ENCODE measurements at places on chromosomes 1 and 21. TPM values are rescaled to one million over a fixed set of nuclear protein-coding genes. Genes with fewer than 3 reads are reported as not detected.

DNA sequence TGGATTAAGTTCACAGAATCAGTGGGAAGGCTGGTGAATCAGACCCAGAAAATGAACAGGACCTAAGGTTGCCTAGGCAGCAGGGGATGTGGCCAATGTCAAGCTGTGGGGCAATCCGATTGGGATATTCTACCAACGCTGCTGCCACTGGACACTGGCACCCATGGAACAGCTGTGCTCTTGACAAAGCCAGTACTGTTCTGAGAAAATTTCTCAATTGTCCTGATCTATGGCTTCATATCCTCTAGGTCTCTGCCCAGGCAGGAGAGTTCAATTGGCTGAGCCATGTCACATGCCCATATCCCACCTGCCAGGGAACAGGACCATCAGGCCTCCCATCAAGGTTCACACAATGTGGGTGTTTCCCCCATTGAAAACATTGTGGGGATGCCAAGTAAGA is 6.2 kb downstream of the TACSTD2 start:
- peaks cover 10% of the 10 kb centered on the region for H3K4me1 ChIP-seq
- H3K4me3 ChIP-seq, result no peak overlapping the region
- no peak overlapping the region for H3K27ac ChIP-seq

The RNU1-2 gene
- total RNA-seq, result 6,622 TPM

DNA sequence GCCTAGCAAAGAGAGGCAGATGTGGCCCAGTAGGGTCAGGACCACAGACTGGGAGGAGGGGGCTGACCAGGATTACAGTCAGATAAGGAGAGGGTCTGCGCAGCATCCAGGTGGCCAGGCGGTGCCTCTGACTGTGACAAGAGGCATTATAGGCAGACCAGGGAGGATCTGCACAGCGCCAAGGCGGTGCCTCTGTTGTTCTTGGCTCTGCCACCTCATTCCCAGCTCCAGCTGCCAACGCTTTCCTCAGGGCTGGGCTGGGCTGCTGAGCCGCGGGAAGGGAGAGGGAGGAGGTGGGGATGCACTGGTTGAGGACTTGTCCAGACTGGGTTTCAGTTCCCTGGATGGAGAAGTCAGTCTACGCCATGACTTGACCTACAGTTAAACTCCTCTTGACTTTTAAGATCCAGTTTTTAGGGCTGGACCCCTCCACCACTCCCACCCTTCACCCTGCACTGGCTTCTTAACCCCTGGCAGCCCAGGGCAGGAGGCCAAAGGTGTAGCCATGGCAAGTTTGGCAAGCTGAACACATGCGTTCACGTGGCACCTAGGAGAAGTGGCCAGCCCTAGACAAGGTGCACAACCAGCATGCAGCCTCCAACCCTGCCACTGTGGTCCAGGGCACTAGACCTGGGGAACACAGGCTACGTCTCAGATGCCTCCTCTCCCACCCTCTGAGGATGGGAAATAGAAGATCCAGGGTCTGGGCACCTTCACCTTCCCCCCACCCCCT is 4.5 kb upstream of the CRABP2 start:
- H3K4me1 ChIP-seq, result peaks cover 23% of the 10 kb centered on the region
- H3K27ac ChIP-seq, result no peak overlapping the region
- peaks cover 11% of the 10 kb centered on the region for H3K27me3 ChIP-seq
- no peaks in the 10 kb centered on the region for H3K36me3 ChIP-seq
- no peak overlapping the region for H3K4me3 ChIP-seq
- DNase-seq, result no peak

GRCh38 chr1:201633297-201633696 is 94.4 kb downstream of the NAV1 start:
- H3K27ac ChIP-seq, result no peak overlapping the region
- no peak overlapping the region for H3K4me3 ChIP-seq
- peaks cover 14% of the 10 kb centered on the region for H3K4me1 ChIP-seq
- DNase-seq, result no peak
- H3K27me3 ChIP-seq, result no peaks in the 10 kb centered on the region
- H3K36me3 ChIP-seq, result no peaks in the 10 kb centered on the region

DNA sequence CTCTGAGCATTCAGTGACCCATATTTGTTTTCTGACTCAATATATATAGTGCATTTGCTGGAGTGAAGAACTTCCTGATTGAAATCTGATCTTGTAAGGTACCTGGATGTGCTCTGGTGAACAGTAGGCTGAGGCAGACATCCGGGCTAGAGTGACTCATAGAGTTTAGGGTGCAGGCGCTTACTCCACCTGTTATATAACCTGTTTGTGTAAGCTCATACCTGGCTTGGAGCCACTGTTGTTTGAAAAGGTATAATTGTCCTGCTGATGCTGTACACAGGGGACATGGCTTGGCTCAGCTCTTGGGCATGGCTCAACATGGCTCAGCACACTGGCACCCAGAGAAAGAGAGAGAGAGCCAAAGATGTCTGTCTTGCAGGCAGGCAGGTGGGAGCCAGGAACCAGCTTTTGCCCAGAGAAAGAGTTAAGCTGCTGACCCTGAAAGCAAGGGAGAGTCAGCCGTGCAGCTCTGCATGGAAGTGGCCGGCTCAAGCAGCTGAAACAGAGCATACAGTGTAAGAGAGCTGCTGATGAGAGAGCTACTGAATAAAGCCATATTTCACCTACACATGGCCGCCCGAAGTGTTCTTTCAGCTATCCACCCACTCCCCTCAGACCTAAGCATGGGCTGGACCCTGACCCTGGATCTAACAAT is 43.2 kb downstream of the GJA5 start:
- no peak overlapping the region for H3K4me3 ChIP-seq
- H3K27ac ChIP-seq, result no peak overlapping the region
- no peaks in the 10 kb centered on the region for H3K4me1 ChIP-seq
- peaks cover 5% of the 10 kb centered on the region for H3K27me3 ChIP-seq
- no peak for DNase-seq

- no peak for DNase-seq
- H3K27me3 ChIP-seq, result no peaks in the 10 kb centered on the region
Observed at GRCh38 chr1:167430849-167431242, 87.5 kb downstream of the CD247 start.

DNA sequence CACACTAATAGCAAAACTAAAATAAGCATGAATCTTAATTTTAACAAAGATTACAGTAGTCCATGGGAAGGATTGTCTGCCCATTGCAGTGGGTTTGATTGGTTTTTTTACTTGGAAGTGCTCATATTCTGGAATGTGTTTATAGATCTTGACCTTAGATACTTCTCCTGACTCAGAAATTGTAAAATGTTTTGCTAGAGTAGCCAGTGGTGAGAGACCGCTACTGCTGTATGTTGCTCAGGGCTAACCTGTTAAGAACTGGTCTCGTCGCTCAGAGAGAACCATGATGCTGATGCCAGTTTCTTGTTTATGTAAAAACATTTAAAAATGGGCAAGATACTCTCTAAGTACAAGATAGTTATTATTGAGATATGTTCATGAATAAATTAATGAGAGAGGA is 99.9 kb downstream of the ROR1 start:
- no peaks in the 10 kb centered on the region for H3K4me1 ChIP-seq
- no peak overlapping the region for H3K4me3 ChIP-seq
- no peaks in the 10 kb centered on the region for H3K27me3 ChIP-seq
- H3K36me3 ChIP-seq, result no peaks in the 10 kb centered on the region
- H3K27ac ChIP-seq, result no peak overlapping the region

The CDA gene
- total RNA-seq, result 8.8 TPM

- no peaks in the 10 kb centered on the region for H3K27me3 ChIP-seq
- DNase-seq, result no peak
- H3K27ac ChIP-seq, result no peak overlapping the region
- no peak overlapping the region for H3K4me3 ChIP-seq
Observed at GRCh38 chr1:162699366-162699765, 67.1 kb downstream of the DDR2 start.

DNA sequence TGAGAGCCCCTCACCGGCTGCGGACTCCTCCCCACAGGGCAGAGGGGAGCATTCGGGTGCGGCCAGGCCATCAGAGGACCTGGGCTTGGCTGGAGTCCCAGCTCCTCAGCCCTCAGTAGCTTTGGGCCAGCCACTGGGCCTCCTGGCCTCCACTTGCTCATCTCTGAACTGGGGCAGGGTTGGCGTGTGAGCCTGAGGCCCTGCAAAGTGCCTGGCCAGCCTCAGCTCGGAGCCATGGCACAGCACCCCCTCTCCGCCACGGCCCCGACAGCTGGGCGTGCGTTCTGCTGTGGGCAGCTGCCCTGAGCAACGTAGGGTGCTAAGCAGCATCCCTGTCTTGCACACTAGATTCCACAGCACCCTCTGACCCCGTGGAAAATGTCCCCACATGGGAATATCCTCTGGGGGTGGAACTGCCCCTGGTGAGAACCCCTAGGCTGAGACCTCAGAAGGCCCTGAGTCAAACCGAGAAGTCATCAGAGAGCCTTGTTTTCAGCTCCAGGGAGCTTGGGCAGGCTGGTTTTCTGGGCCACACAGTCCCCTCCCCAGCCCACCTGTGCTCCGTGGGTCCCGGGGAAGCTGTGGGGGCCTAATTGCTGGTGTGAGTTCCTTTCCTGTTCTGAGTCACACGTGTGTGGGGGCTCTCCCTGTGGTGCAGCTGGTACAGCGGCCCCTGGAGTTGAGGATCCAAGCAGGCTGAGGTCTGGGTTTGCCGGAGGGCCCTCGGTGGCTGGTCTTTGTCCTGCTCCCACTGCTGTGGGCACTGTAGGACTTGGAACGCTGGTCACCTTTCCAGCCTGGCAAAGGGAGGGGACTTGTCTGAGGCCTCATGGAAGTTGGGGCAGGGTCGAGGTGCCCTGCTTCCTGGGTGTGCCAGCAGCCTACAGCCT is 24.5 kb downstream of the TP73 start:
- no peak for DNase-seq
- no peaks in the 10 kb centered on the region for H3K36me3 ChIP-seq
- H3K27ac ChIP-seq, result peak overlapping the region; percentile 1
- H3K27me3 ChIP-seq, result no peaks in the 10 kb centered on the region
- no peak overlapping the region for H3K4me3 ChIP-seq

DNA sequence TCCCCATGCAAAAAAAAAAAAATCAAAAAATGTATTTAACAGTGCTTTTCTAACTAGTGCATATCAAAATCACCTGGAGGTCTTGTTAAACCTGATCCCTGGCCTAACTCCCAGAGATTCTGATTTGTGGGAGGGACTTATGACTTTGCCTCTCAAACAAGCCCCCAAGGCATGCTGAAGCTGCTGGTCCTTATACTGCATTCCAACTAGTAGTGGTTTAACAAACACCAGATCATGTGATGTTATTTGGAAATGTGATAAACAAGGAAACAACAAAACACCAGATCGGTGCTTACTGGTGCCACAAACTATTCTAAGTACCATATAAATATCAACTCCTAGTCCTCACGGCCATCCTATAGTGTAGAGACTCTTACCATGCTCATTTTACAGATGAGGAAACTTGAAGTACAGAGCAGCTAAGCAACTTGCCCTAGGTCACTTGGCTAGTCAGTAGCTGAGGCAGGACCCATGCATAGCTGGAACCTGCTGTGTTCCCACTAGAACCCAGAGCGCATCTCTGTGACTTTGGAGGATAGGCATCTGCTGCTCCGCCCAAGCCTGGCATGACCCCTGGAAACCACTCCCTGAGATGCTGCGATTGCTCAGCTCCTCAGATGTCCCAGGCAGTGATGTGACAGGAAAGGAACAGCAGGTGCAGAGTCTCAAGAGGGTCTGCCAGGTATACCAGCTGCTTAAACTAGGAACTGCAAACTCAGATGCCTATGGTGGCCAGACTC is 38.1 kb downstream of the SOX13 start:
- H3K36me3 ChIP-seq, result peaks cover 7% of the 10 kb centered on the region
- H3K27ac ChIP-seq, result no peak overlapping the region
- H3K4me3 ChIP-seq, result no peak overlapping the region
- peaks cover 32% of the 10 kb centered on the region for H3K4me1 ChIP-seq
- no peaks in the 10 kb centered on the region for H3K27me3 ChIP-seq
- DNase-seq, result no peak

GRCh38 chr1:153921803-153922075 is 1.0 kb downstream of the GATAD2B start:
- H3K4me3 ChIP-seq, result peak overlapping the region; percentile 67
- peak overlapping the region; percentile 86 for H3K27ac ChIP-seq
- H3K36me3 ChIP-seq, result peaks cover 11% of the 10 kb centered on the region
- peaks cover 31% of the 10 kb centered on the region for H3K4me1 ChIP-seq

The CFAP107 gene
- total RNA-seq, result not detected

The BSND gene
- not detected for total RNA-seq

The C8B gene
- total RNA-seq, result not detected

DNA sequence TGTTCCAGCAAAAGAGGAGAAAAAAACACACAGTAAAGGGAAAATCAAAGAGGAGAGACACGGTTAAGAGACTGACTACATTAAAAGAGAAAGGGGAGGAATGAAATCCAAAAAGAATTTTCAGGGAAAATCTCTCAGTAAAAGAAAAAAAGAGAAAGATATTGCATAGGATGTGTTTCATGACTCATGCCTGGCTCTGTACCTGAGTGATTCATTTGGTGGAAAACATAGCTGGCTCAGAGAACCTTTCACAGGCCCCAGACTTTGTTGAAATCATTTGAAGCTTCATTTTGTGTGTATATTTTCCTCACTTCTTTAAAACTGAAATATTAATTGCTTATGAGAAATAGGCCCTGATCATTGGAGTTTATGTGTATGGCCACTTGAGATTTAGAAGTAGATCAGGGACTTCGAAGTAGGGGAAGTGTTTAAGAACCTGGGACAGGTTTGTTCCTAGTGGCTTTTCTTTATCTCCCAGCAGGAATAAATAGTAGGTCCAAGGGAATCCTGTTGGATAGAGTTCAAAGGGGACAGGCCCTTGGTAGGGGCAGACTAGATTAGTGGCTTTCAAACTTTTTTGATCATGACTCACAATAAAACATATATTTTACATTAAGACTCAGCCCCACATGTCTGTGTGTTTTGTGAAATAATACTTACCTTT is 239.1 kb upstream of the SGIP1 start:
- H3K36me3 ChIP-seq, result no peaks in the 10 kb centered on the region
- H3K4me3 ChIP-seq, result no peak overlapping the region

GRCh38 chr21:29148530-29148929 is 18.1 kb downstream of the MAP3K7CL start:
- no peak overlapping the region for H3K27ac ChIP-seq
- no peak overlapping the region for H3K4me3 ChIP-seq
- peaks cover 5% of the 10 kb centered on the region for H3K4me1 ChIP-seq
- no peaks in the 10 kb centered on the region for H3K27me3 ChIP-seq
- H3K36me3 ChIP-seq, result no peaks in the 10 kb centered on the region

GRCh38 chr1:105686874-105687690 is 1369.4 kb upstream of the PRMT6 start:
- H3K4me3 ChIP-seq, result no peak overlapping the region
- no peak overlapping the region for H3K27ac ChIP-seq
- DNase-seq, result no peak
